Right cardiac atrium (tissue), 5 donors: ENCODE measurements at places on chromosomes 12 and 14.
A peak's percentile ranks its signal among the peaks of the same experiment; 100 is the strongest.

GRCh38 chr14:52363041-52363704, 49.1 kb downstream of the PTGER2 start:
- DNase-seq = no peak

DNA sequence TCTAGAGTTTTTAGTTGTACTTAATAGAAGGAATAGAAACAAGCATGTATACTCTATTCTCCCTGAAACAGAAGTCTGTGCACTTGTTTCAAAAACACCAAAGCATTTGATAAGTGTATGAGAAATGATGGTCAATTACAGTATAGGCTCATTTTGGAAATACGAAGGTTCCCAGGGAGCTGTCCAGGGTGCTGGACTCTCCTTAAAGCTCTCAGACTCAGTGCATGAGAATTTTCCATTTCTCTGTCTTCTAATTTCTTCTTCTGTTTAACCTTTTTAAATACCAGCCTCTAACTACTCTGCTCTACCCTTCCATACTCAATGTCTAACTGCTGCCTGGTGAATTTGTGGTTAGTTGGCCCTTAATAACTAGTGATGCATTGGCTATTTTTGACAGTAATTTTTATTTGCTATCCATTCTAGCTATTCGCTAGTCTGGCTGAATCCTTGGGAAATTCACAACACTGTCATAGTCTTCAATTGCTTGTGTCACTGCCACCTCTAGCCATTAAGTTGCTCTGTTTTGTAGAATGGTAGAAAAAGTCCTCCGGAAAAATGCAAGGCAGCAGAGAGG, 229.2 kb downstream of the NRXN3 start:
- DNase-seq = no peak

GRCh38 chr12:13165617-13166041, 30.9 kb upstream of the EMP1 start:
- peak; percentile 84 for DNase-seq

DNA sequence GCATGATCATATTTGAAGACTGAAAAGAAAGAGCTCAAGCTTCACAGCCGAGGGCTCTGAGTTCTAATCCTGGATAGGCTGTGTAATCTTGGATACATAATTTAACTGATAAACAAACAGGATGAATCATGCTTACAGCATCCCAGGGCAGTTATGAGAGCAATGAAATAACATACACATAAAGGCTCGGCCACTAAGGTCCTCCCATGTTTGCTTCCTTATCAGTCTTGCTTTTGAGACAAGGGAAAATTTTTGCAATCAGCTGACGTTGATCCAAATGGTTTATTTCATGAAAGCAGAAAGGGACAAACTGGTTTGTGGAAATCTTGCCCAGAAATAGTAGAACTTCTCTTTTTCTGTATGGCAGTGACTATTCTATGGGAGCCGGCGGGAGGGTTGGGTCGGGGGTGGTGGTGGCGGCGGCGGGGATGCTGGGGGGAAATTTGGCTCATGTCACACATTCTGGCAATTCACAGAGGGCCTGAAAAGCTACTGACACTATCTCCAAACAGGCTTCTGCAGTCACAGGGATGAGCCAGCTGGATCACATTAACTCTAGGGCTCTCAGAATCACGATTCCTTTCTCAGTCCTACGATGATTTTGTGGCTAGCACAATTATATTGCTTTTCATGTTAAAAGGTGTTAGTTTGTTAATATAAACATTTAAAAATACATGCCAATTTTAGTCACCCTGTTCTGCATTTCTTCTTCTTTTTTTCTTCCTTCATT, 124.5 kb downstream of the SLC8A3 start:
- DNase-seq = no peak

DNA sequence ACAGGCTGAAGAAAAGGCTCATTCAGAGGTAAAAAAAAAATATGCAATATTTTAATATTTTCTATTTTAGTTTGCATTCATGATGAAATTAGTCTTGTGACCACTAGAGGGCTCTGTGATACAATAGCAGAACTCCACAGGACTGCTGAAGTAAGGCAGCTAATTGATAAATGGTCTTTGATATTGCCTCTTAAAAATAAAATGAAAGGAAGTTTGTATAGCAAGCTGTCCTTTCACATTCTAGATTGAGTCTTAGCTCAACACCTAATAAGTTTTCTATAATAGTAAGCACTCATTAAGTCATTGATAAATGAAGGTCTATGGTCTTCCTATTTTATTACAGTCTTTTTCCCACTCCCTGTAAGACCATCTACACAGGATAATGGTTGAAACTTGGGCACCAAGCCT, 315.7 kb downstream of the NAV3 start:
- DNase-seq = no peak

DNA sequence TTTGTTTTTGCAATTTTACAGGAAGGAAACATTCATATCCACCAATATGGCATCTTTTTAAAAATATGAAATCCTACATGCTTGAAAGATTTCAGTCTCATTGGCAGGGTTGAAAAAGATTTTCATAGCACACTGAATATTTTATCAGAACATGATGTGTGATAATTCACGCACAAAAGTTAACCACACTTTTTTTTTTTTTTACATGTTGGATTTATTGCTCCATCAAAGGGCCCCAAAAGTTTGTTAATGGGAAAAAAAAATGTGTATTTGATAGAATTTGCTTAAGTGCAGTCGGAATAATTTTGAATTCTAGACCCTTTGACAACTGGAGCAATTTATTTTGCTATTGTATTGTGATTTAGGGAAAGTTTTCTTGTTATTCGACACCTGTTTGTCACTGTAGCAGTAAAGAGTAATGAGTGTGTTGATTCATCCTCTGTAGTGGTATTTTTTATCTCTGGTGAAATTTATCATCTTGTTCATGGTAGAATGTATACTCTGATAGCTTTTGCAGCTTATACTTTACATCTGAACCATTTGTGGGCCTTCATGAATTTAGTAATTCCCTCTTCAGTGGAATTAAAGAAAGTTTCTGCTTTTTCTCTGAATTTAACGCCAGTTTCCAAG, 1.1 kb downstream of the EML1 start:
- no peak for DNase-seq

- DNase-seq = no peak
Observed at GRCh38 chr12:40733871-40734270, 41.6 kb downstream of the CNTN1 start.

- no peak for DNase-seq
Observed at GRCh38 chr12:123787466-123787865, 25.4 kb downstream of the DNAH10 start.

DNA sequence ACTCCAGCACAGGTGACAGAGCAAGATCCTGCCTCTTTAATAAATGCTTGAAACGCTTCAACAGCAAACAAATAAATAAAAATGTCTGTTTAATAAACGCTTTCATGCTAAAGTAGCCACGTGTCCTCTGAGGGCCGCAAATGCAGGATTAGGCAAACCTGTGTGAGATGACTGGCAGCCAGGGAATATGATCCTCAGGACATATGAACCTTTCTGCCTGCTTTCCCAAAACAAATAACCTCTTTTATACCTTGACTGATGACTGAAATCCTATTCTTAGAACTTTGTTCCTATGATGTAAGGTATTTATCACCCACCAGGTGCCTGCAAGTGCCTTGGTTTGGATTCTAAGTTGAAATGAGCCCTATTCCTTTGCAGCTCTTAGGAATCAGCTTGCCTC, 14.5 kb upstream of the FLVCR2 start:
- no peak for DNase-seq

DNA sequence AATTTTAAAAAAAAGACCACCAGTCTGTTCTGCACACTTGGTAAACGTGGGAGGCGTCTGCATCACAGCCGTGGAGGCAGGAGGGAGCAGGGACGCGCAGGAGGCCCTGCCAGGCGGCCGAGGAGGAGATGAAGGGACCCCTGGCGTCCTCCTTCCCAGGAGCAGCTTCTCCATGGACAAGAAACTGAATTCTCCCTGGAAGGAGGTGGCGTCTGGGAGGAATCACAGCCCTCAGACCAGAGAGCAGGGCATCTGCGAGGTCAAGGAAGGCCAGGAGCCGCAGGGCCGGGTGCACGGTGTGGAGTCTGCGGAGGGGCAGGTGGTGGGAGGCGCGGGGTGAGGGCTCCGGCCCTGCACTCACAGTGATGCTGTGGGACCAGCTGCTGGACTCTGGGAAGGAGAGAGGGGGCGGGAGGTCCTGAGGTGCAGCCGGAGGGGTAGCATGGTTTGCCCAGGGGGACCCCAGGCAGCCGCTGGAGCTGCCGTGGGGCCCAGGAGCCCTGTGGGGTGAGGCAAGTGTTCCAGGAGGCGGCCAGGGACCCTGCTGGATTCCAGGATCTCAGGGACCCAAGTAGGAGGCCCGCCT, 73.5 kb upstream of the GALNT9 start:
- peak; percentile 27 for DNase-seq

DNA sequence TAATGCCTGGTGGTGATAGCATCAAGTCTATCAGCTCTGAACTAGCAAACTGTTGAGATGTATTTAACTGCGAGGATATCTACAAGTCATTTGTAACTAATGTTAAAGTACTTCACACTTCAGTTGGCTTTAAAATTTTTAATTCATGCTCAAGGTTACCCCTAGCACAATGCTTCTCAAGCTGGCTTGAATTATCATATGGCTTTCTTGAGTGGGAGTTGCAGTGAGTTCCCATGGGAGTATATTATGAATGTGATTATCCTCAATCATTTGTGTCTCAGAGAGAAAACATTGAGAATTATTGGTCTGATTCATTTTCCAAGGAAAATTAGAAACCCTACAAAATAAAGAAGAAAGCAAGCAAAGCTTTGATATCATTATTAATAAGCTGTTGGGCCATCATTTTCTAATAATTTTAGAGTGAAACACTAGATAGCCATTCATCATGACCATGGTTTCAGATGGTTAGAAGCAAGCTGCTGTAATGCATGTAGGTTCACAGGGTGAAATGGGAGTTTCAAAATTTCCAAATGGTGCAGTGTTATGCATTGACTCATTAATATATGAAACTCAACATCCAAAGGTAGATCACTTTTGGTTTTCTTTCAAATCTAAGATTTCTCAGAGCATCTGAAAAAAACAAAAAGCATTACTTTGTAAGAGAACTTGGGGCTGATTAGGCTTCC, 11.8 kb upstream of the KRAS start:
- DNase-seq = no peak

- DNase-seq = no peak
Observed at GRCh38 chr14:61104358-61104757, 123.3 kb downstream of the SLC38A6 start.

DNA sequence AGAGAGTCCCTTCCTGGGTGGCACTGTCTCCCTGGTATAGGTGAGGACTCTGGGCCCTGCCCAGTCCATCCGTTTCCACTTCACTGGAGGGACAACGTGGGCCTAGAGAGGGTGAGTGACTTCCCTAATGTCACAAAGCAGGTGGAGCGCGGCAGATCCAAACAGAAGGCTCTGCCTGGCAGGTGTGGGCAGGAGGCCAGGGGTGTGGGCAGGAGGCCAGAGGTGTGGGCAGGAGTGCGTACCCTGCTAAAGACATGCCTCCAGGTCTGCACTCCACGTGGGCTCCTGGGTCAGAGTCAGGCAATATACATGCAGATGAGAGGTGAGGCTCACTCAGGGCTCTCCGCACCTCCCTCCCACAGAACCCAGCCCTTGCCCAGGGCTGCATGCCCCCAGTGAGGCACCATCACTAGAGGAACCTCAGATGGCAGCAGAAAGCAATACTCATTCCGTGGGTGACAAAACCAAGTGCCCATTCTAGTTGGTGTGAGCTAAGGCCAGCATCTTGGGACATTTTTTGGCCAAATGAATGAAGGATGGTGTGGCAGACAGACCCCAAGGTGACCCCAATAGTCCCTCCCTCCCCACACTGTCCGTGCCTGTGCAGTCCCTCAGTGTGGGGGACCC, 271.6 kb upstream of the RTL1 start:
- DNase-seq = no peak

DNA sequence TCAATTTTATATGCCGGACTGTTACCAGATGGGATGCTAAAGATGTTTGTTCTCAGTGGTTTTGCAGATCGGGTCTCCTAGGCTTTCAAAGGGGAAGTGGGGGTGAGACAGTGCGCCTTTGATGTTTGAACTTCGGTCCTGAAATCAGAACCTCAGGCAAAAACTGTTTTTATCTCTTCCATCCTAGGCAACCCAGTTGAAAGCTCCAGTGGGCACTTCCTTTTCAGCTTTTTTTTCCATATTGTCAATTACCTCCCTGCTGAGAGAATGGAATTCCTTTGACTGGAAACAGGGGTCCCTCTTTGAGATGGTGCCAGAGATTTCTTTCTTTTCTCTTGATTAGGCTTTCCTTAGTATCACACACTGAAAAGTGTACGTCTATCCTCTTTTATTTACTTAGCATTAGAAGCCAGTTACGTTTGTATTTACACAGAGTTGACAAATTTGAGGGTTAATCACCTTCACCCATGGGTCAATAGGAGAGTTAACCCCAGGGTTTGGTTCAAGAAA, 40.0 kb downstream of the NUAK1 start:
- DNase-seq = no peak

DNA sequence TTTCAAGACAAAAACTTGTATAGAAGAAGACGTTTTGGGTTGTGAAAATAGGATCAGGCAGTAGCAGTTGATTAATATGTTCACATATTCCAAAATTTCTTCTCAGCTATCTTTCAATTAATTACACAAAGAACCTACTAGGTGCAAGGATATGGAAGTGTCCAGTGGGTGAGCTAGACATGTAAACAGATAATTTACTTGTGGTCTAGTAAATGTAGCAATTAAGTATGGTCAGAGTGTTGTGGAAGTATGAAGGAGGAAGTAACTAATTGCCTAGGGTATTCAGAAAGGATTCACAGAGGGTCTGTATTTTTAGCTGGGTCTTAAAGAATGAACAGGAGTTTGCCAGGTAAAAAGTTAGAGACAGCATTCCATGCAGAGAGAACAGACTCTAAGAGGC, 5.9 kb downstream of the GOLGA5 start:
- DNase-seq = no peak

DNA sequence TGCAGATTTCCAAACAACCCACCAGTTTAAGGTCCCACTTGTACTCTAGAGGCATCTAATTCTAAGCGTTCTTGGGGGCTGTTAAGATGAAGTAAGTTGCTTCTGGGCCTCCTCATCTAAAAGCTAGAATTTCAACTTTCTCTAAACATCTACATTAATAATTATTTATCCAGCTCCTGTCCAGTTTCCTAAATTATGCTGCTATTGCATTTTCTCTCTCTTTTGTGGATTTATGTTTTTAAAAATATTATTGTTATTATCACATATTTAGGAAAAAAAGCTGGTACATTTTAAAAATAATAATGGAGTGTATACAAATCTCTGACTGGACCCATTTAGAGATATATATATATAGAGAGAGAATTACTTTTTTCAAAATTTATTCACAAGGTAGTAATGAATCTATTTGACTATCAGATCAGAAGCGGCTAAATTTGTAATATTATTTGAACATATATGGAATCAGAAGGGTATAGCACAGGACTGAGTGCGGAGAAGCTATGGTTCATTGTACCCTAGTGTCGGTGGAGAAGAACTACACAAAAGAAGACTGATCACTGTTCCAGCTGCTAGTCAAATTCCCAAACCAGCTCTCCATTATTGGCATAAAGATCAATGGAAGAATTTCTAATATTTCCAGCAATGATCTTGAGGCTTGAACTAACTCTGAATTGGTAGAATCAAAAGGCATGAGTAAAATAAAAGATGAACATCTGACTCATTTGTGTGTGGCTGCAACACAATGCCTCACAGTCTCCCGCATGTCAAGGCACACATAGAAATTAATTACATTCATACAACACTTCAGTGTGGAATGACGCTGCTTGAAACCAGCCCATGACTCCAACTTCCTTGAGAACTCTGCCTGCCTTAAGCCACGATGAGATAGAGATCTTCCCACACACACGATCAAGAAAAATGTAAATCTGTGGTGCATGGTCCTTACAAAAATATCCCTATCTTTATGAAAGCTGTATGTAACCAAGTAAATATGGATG, 433.4 kb upstream of the OR4E1 start:
- DNase-seq = no peak
